A549 treated with DMSO at 1 μM for 4 hours (cell line): ENCODE measurements at places on chromosomes 12 and 14. TPM values are rescaled to one million over a fixed set of nuclear protein-coding genes. Genes with fewer than 3 reads are reported as not detected.

The SLC15A4 gene
- total RNA-seq: 18.6 to 26.8 TPM (median 23.4 TPM) in 5 replicates

The MYO1H gene
- not detected in 5 replicates for total RNA-seq

The C14orf93 gene
- 3.0 to 4.1 TPM (median 3.3 TPM) in 5 replicates for total RNA-seq

The WNT1 gene
- total RNA-seq: 0.08 TPM in 1 of 5 replicates, not detected in the others

The DPF3 gene
- total RNA-seq: 0.17 to 0.63 TPM (median 0.21 TPM) in 5 replicates

The RNASE7 gene
- total RNA-seq: not detected in 5 replicates

The ACSS3 gene
- total RNA-seq: 0.03 to 0.07 TPM in 2 of 5 replicates, not detected in the others

The TEAD4 gene
- 42.3 to 50.8 TPM (median 44.1 TPM) in 5 replicates for total RNA-seq

The SMCO2 gene
- total RNA-seq: 0.17 to 0.44 TPM (median 0.36 TPM) in 3 of 5 replicates, not detected in the others

The TMED10 gene
- total RNA-seq: 259 to 344 TPM (median 274 TPM) in 5 replicates

The SERPINA5 gene
- total RNA-seq: 0.08 to 0.16 TPM (median 0.13 TPM) in 4 of 5 replicates, not detected in the other

The IL26 gene
- total RNA-seq: not detected in 5 replicates

The DNAH10 gene
- total RNA-seq: 0.11 to 0.42 TPM (median 0.29 TPM) in 5 replicates

The NPC2 gene
- total RNA-seq: 208 to 323 TPM (median 247 TPM) in 5 replicates

The OAS3 gene
- 26.1 to 34.6 TPM (median 29.7 TPM) in 5 replicates for total RNA-seq

The BHLHE41 gene
- 0.63 to 1.9 TPM (median 1.2 TPM) in 5 replicates for total RNA-seq

The IKBIP gene
- 62.2 to 79.5 TPM (median 69.6 TPM) in 5 replicates for total RNA-seq

The EML1 gene
- total RNA-seq: 39.1 to 50.1 TPM (median 43.4 TPM) in 5 replicates

The KRT74 gene
- total RNA-seq: not detected in 5 replicates

The P2RX2 gene
- not detected in 5 replicates for total RNA-seq

The SYT1 gene
- total RNA-seq: 5.2 to 8.8 TPM (median 6.9 TPM) in 5 replicates

The DHRS2 gene
- 6.1 to 10.3 TPM (median 7.8 TPM) in 5 replicates for total RNA-seq

The SDR9C7 gene
- total RNA-seq: not detected in 5 replicates

The FAM186B gene
- 0.08 to 0.16 TPM (median 0.12 TPM) in 5 replicates for total RNA-seq

The STRAP gene
- 190 to 206 TPM (median 195 TPM) in 5 replicates for total RNA-seq

The COCH gene
- 22.5 to 27.7 TPM (median 26.0 TPM) in 5 replicates for total RNA-seq

The CEBPE gene
- total RNA-seq: 0.05 to 0.06 TPM in 2 of 5 replicates, not detected in the others

The CCDC177 gene
- 0.02 TPM in 1 of 5 replicates, not detected in the others for total RNA-seq

The DMAC2L gene
- 10.9 to 14.1 TPM (median 11.5 TPM) in 5 replicates for total RNA-seq

The ITGA7 gene
- total RNA-seq: 1.1 to 1.4 TPM (median 1.2 TPM) in 5 replicates

The TAS2R30 gene
- not detected in 5 replicates for total RNA-seq

The DEGS2 gene
- 0.99 to 2.4 TPM (median 1.5 TPM) in 5 replicates for total RNA-seq

The SPX gene
- 1.5 to 3.4 TPM (median 2.3 TPM) in 5 replicates for total RNA-seq

The FAM216A gene
- 16.4 to 23.2 TPM (median 20.8 TPM) in 5 replicates for total RNA-seq

The POTEG gene
- not detected in 5 replicates for total RNA-seq

The SLC17A8 gene
- total RNA-seq: 0.05 TPM in 1 of 5 replicates, not detected in the others

The ACSM4 gene
- not detected in 5 replicates for total RNA-seq

The SLC6A13 gene
- 0.22 to 0.61 TPM (median 0.39 TPM) in 5 replicates for total RNA-seq

The SIRT4 gene
- total RNA-seq: 0.45 to 1.6 TPM (median 0.94 TPM) in 5 replicates

The C12orf56 gene
- total RNA-seq: 0.10 to 0.13 TPM in 2 of 5 replicates, not detected in the others

The SRRM4 gene
- not detected in 5 replicates for total RNA-seq

The CLEC4D gene
- not detected in 5 replicates for total RNA-seq

The SPRYD3 gene
- total RNA-seq: 33.6 to 40.3 TPM (median 36.2 TPM) in 5 replicates

The RCOR1 gene
- total RNA-seq: 22.3 to 32.2 TPM (median 28.5 TPM) in 5 replicates

The RNU4-1 gene
- total RNA-seq: not detected in 5 replicates
